ENCODE measurements at places on chromosomes 7 and 10. TPM values are rescaled to one million over a fixed set of nuclear protein-coding genes. Genes with fewer than 3 reads are reported as not detected.
A peak's percentile ranks its signal among the peaks of the same experiment; 100 is the strongest.

The ZNF727 gene
- polyA plus RNA-seq, result 0.12 TPM

The ODAD2 gene
- polyA plus RNA-seq, result 3.2 TPM

The KAZALD1 gene
- polyA plus RNA-seq, result 4.1 TPM

The IGF2BP3 gene
- polyA plus RNA-seq, result 0.18 TPM

The SPDYE9 gene
- polyA plus RNA-seq, result not detected

The ABLIM1 gene
- polyA plus RNA-seq, result 20.0 TPM

The ANKRD22 gene
- polyA plus RNA-seq, result 1.1 TPM

The EIF5AL1 gene
- polyA plus RNA-seq, result 0.61 TPM

The DDIT4 gene
- polyA plus RNA-seq, result 55.3 TPM

The PRTFDC1 gene
- 2.1 TPM for polyA plus RNA-seq

The GNAT3 gene
- polyA plus RNA-seq, result not detected

- no peak for DNase-seq
Observed at GRCh38 chr7:88377434-88377833, 70.7 kb upstream of the STEAP4 start.

- no peak for DNase-seq
Observed at GRCh38 chr7:142795339-142795863, 24.6 kb downstream of the PRSS2 start.

- DNase-seq, result no peak
Observed at GRCh38 chr7:45155357-45155900, 2.2 kb upstream of the RAMP3 start.

DNA sequence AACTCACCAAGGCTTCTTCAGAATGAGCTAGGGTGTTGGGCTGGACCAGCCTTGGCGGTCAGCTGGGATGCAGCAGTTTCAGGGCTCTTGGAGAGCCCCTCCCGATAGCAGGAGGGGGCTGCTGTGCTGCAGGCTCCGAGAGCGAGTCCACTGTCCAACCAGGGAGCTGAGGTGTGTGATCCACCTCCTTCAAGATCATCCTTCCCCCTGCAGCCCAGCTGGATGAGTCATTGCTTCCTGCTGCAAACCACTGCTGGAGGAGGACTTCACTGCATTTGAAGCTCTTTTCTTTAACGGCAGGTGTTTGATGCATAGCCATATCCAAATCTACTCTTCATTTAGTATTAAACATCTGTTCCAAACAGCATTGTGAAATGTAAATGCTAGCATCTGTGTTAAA is 54.2 kb upstream of the EBF3 start:
- no peak for DNase-seq

GRCh38 chr7:134078991-134079390 is 48.1 kb upstream of the LRGUK start:
- DNase-seq, result no peak

DNA sequence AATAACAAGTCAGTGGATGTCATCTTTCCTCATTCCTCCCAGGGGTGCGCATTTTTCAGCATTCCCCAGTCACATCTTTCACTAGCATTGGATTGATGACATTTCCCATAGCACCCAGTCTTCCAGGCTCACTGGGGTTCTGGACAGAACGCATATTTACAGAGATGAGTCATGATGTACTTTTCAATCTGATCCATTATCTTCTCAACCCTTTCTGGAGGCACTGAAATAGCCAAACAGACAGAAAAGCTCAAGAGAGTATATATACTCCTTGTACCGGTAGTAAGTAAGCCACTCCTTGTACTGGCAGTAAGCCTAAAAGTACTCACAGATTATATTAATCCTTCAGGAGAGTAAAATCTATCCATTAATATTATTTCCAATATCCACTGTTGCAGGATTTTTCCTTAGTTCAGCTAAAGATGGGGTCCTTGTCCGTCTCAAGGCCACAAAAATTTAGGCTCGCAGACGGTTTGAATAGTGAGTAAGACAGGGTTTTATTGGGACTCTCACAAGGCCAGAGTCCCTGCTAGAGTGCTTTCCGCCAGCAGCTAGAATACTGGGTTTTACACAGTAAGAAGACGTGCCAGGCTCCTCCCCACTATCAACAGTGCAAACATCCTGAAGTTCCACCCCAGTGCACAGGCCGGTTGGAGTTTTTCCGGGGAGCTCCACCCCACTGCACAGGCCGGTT is 60.8 kb downstream of the MDH2 start:
- peak; percentile 27 for DNase-seq

GRCh38 chr10:35508647-35509046 is 96.5 kb upstream of the GJD4 start:
- no peak for DNase-seq

GRCh38 chr10:12549297-12549696 is 199.9 kb downstream of the CAMK1D start:
- DNase-seq, result no peak

GRCh38 chr7:16365952-16366351 is 55.4 kb downstream of the CRPPA start:
- DNase-seq, result no peak

DNA sequence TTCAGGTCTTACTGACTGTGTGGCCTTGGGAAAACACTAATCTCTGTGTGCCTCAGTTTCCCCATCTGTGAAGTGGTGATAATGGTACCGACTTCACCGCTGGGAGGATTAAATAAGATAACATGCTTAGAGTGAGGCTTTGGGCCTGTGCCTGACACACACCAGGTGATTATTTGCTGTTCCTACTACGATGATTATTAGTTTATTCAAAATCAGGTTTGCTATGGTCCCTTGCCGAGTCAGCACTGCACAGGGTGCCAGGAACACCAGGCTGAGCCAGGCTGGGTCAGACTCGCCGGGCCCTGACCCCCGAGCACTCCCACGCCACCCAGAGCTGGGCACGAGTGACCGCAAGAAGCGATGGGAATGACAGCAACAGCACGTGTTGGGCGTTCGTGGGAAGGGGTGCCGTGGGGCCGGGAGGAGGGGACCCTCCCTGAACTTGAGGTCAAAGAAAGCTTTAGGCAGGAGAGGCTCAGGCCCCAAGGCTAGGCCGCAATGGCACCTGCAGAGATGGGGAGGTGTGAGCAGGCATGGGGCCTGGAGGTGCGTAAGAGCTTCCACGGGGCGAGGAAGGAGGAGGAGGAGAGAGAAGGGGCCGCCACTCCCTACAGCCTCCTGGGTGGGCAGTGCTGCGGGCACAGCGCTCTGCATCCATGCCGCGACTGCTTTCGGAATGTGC is 325.4 kb downstream of the DNAJB6 start:
- no peak for DNase-seq

DNA sequence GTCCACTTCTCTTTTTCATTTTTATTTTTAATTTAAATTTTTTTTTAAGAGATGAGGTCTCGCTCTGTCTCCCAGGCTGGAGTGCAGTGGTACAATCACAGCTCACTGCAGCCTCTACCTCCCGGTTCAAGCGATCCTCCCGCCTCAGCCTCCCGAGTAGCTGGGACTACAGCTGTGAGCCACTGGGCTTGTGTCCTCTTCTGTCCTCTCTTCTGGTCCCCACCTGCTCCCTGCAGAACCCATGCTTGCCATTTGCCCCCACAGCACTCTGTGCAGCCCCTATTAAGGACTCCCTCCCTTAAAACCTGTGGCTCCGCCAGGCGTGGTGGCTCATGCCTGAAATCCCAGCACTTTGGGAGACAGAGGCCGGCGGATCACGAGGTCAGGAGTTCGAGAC is 9.1 kb upstream of the FZD9 start:
- no peak for DNase-seq

DNA sequence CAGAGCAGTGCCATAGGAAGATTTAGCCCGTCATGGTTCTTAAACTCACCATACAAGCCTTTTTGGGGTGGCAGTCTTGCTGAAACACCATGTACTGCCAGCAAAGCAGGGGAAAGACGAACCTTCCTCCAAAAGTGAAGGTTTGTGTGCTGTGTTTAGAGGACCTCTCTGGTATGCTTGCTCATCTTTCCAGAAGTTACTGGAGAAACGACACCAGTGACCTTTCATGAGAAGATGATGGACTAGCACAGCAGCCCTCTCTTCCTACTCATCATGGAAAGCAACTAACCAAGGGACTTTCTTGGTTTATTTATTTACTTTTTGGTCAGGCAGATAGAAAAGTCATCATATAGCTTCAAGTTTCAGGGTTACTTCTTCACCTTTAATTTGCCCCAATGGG is 247.4 kb downstream of the PTEN start:
- no peak for DNase-seq

DNA sequence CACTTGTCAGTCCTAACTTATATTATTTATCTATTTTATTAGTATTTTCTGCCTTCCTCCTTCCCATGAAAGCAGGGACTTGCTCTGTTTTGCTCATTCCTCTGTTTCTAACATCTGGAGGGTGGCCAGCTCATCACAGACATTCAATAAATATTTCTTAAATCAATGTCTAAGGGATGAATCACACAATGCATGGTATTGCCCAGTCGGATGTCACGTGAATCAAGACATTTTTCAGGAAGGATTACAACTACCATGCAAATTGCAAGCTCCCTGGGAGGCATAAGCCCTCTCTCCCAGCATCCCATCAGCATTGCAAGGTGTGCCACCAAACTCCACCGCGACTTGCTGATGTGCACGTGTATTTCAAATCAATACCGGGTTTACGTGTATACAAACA is 146.6 kb upstream of the RNF32 start:
- DNase-seq, result no peak

GRCh38 chr7:5143935-5144903 is 45.8 kb upstream of the WIPI2 start:
- peak; percentile 17 for DNase-seq

DNA sequence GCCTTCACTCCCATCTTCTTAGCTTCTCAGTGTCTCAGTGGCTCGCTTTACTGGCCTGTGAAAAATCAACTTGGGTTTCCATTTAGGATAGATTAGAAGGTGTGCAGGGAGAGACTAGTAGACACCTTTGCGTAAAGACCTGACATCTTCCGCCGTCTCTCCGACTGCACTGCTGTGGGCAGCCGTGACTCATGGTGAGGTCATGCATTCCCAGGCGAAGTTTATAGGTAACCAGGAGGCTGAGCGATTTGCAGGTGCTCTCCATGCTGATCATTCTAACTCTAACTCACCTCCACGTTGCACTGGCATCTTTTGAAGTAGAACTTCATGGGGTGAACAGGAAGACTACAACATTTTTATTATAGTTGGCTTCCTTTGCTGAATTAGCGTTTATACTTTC is 68.0 kb upstream of the ZNF438 start:
- no peak for DNase-seq

- DNase-seq, result peak; percentile 53
Observed at GRCh38 chr7:13639396-13639795, 350.1 kb downstream of the ETV1 start.

DNA sequence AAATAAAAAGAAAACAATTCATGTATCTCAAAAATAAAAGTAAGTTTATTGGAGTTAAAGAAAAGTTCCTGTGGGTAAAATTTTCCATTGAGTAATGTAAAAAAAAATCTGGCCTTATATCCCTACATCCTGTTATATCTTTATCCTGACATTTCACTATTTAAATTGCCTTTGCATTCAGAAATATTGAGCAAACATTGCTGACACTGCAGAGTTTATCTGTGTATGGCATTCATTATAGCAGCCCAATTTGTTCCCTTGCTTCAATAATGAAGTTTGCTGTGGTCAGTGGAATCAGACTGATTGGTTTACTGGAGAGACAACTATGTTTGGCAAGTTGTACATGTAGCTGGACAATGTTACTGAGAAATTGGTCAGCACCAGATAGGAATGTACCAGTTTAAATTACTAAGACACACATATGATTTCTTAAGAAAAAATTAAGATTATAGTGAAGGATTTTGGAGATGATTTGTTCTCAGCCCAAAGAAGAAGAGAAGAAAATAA is 271.7 kb downstream of the ANKRD7 start:
- no peak for DNase-seq

GRCh38 chr7:139675127-139676125 is 102.4 kb downstream of the HIPK2 start:
- no peak for DNase-seq

DNA sequence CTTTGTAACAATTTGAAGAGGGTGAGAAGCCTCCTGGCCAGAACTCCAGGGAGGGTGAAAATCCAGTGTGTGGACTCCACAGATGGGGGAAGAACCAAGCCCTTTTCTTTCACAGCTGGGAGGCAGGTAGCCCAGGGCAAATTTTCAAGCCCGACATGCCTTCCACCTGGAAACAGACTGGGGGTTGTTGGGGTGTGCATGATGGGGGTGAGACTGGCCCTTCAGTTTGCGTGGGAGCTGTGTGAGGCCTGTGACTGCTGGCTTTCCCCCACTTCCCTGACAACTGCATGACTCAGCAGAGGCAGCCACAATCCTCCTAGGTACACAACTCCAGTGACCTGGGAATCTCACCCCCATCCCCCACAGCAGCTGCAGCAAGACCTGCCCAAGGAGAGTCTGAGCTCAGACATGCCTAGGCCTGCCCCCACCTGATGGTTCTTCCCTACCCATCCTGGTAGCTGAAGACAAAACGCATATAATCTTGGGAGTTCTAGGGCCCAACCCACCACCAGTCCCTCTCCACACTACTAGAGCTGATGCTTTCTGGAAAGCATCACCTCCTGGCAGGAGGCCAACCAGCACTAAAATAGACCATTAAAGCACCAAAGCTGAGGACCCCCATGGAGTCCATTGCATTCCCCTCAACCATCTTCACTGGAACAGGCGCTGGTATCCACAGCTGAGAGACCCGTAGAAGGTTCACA is 445.4 kb downstream of the TFEC start:
- no peak for DNase-seq

GRCh38 chr10:79932307-79932706 is 16.6 kb downstream of the SFTPD start:
- no peak for DNase-seq

- no peak for DNase-seq
Observed at GRCh38 chr10:117926491-117926890, 120.2 kb downstream of the RAB11FIP2 start.

- DNase-seq, result no peak
Observed at GRCh38 chr10:109996225-109996624, 11.6 kb upstream of the ADD3 start.

DNA sequence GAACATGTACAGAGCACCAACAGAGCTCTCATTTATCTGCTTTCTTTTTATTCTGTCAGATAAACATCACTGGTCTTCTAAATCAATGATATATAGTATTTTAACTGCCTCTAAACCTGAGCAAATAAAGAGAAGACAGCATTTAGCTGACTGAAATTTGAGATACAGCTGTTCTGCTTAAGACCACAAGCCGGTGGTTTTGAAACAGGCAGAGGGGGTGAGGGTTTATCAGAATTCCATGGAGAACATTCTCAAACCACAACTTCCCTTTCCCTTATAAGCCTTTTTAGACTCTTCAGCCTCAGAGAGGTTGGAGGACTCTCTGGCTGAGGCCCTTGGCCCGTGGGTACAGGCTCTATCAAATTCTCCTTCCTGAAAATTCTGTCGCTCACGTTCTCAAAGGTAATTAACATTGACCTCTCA is 87.4 kb upstream of the RSU1 start:
- DNase-seq, result no peak

GRCh38 chr7:111018960-111019736 is 71.8 kb upstream of the LRRN3 start:
- DNase-seq, result no peak

GRCh38 chr7:106767078-106767477 is 98.0 kb upstream of the PIK3CG start:
- no peak for DNase-seq

GRCh38 chr7:114051871-114052331 is 133.1 kb upstream of the PPP1R3A start:
- no peak for DNase-seq
